ENCODE measurements at places on chromosomes 5 and 9.

DNA sequence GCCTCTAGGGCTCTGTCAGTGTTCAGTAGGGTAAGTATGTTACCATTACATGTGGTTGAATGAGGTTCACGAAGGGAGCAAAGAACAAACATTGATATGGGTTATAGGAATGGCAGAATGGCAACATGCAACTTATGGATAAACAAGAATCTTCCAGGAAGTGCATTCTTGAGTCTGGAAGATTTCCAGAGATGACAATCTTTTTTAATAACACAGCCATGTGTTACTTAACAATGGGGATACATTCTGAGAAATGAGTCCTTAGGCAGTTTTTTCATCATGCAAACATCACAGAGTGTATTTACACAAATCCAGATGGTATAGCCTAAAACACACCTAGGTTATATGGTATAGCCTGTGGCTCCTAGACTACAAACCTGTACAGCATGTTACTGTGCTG lies 9.1 kb upstream of the SLC28A3 start:
- no peak for DNase-seq

DNA sequence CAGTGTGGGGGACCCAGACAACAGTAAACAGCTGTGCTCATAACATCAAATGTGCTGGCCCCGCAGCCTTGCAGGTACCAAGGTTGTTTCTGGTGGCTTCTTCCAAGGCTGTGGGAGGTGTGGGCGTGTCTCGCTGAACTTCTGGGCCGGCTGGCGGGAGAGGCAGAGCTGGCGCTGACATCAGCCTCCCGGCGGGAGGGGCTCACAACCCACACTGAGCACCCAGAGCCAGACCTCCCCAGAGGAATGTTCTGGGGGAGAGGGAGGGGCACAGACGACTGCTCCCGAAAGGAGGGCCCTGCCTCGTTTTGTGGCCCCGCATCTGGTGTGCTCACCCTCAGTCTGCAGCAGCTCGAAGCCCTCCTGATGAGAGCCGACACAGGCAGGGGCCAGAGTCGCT lies 6.9 kb upstream of the SLC12A7 start:
- peak; percentile 79 for DNase-seq

GRCh38 chr9:130209422-130209821 lies 37.2 kb downstream of the NCS1 start:
- DNase-seq, result no peak

DNA sequence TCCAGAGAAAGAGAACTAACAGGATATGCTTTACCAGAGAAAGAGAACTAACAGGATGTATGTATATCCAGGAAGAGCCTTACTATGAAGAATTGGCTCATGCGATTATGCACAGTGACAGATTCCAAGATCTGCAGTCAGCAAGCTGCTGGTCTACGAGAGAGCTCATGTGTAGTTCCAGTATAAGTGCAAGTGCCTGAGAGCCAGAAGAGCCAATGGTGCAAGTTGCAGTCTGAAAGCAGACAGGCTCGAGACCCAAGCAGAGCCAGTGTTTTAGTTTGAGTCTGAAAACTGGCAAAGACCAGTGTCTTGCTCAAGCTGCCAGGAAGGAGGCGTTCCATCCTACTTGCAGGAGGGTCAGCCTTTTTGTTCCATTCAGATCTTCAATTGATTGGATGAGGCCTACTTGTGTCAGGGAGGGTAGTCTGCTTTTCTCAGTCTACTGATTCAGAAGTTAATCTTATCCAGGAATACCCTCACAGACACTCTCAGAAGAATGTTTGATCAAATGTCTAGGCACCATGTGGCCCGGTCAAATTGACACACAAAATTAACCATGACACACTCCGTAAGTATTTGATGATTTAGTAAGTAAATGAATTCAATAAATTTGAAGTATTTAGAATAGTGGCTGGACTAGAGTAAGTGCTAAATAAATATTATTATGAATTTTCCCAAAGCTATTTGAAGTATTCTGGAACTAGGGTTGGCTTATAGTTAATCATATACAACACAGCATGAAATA lies 372.1 kb upstream of the SGCD start:
- no peak for DNase-seq

- DNase-seq, result no peak
Measured at GRCh38 chr9:13857521-13857920, 456.4 kb downstream of the NFIB start.

- DNase-seq, result no peak
Measured at GRCh38 chr5:150309101-150309885, 6.6 kb upstream of the ARSI start.

DNA sequence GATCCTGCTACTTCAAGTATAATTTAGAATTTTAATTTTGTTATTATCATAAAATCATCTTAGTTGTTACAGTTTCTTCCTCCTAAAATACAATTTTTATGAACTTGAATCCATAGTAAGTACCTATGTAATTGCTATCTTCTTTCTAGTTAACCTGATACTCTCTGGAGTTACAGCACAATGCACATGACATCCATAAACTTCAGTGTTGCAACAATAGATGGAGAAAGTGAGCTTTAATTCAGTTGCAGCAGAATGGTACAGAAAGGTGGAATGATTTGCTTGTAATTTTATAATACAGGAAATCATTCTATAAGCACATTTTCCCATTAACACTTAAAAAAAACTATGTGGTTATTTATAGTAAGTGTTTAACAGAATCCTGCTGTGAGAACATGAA lies 372.0 kb downstream of the CDH9 start:
- DNase-seq, result no peak

DNA sequence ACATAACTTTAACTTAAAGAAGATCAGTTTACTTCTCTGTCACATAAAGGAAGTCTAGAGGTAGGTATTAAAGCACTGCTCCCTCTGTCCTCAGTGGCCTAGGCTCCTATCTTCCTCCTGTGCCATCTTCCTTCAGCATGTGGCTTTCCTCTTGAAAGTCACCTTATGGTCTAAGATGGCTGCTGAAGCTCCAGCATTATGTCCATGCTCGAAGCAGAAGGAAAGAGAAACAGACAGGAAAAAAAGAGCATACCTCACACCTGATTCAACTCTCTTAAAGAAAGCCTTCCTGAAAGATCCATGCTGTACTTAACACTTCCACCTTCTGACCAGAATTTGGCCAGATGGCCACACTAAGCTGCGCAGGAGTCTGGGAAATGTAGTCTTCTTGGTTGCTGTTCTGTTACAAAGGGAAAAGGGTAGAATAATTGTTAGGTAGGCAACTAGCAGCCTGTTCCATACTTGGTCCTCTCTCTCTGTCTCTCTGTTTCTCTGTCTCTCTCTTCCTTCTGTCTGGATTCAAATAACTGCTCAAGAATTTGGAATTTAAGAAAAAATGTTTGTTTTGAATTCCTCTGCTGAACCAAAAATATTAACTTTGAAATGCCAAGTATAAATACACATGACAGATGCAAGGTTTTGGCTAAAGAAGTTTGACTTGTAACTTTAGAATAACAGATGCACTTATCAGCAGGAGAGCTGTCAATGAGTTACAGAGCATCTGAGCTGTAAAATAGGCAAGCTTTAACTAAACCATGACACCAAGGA lies 16.0 kb downstream of the TMEM174 start:
- DNase-seq, result no peak

GRCh38 chr9:8172000-8172399 lies 372.4 kb upstream of the DMAC1 start:
- DNase-seq, result no peak

DNA sequence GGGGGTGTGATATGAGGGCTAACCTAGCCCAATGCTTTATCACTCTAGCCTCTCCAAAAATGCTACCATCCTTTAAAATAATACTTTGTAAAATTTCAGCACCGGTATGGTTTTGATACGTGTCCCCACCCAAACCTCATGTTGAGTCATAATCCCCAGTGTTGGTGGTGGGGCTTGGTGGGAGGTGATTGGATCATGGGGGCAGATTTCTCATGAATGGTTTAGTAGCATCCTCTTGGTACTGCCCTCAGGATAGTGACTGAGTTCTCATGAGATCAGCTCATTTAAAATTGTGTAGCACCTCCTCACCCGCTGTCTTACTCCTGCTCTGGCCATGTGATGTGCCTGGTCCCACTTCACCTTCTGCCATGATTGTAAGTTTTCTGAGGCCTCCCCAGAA lies 35.0 kb upstream of the ANKH start:
- no peak for DNase-seq

DNA sequence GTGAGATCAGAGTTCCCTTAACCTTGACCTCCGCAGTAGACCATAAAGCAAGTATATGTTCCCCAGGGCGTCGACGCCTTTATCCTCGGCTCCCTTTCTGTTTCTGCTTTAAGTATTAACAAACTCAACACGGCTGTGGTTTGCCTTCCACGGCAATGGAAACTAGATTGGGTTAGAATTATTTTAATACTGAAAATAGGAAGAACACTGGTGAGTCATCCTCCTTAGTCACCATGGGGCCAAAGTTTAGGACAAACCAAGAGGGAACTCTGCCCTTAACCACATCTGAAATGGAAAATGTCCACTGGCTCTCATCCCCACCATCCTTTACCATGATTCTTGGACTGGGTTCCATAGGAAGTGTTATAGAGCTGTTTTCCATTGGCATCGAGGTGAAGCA lies 386.1 kb downstream of the ACTL7B start:
- no peak for DNase-seq

GRCh38 chr9:124853605-124854143 lies 414 bp downstream of the WDR38 start:
- DNase-seq, result no peak

DNA sequence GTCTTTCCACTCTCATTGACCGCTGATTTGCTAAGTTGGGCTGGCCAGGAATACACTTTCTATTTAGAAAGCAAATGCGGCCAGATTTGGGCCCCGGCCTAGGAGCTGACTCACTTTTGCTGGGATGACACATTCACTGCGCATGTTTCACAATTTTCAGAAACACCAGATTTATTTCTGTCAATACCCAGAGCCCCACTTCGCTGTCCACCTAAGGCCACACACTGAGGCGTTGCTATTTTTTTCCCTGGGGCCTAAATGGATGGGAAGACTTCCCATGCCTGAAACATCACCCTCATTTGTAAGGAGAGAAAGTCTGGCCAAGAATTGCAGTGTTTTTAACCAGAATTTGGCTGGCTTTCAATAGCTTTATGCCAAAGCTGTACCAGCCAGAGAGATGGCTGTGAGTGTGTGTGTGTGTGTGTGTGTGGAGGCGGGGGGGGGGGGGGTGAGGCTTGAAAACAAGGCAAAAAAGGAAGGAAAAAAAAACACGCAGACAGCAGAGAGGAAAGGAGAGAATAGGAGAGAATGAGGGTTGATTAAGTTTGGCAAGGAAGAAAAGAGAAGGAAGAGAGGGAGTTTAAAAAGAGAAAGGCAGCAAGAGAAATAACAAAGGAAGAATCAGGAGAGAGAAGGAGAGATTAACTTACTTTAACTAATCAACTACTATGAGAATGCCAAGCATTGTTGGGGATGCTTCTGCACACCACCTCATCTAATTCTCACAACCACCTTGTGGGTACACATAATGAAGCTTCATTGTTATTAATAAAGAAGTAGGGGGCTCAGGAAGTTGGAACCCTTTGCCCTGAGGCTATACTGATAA lies 261.4 kb upstream of the KLF4 start:
- DNase-seq, result no peak

GRCh38 chr9:93307468-93308157 lies 123.7 kb downstream of the WNK2 start:
- no peak for DNase-seq

DNA sequence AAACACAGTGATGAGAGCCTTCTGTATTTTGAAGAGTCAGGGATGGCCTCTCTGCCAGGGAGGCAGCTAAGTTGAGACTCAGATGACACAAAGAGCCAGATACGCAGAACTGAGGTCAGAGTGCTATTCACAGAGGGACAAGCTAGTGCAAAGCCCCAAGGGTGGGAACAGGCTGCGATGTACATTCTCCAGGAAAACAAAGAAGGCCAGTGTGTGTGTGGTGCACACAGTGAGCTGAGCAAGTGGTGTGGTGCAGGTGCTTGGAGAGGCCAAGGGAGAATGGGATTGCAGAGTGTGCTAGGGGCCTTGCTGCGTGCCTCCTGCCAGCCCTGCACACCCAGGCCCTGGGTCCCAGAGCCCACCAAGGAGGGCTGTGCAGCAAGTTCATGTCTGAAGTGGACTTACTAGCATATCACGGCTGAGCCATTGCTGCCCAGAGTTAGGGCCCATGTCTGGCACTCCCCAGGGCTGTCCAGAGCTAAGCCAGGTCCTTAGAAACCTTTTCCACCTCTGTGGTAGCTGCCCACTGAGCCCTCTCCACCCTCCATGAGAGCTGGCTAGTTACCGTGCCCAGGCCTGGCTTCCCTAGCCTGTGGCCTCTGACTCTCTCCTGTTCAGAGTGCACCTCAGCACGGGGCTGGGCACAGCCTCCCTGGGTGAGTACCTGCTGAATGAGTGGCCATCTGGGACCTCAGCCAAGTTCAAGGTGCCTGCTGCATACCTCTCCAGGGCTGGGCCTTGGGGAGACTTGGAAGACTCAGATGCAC lies 9.3 kb downstream of the SLC25A48 start:
- DNase-seq, result no peak

- DNase-seq, result no peak
Measured at GRCh38 chr5:32275396-32275741, 37.4 kb downstream of the MTMR12 start.

- no peak for DNase-seq
Measured at GRCh38 chr5:150303070-150303615, 438 bp upstream of the ARSI start.

Data from NCI-H2171 (cell line).